ENCODE measurements at places on chromosomes 4 and X. TPM values are rescaled to one million over a fixed set of nuclear protein-coding genes. Genes with fewer than 3 reads are reported as not detected.

Gene HTN3
- not detected for total RNA-seq

Gene SH3BP2
- total RNA-seq, result 62.8 TPM

Gene SPANXN3
- not detected for total RNA-seq

GRCh38 chr4:15536552-15537499, 67.1 kb downstream of the CC2D2A start:
- no peaks in the 10 kb centered on the region for H3K27me3 ChIP-seq
- no peak overlapping the region for H3K27ac ChIP-seq
- no peak for DNase-seq

- DNase-seq, result peak; percentile 58
- H3K36me3 ChIP-seq, result peaks cover 2% of the 10 kb centered on the region
These were observed at the start of gene RAB33A for GRCh38 chrX:130171446-130172126. TSS of gene RAB33A (plus strand) at chrX:130171962. CDS start at chrX:130172063, 101 bp downstream.

GRCh38 chrX:50942471-50942870, 31.9 kb downstream of the BMP15 start:
- no peak for DNase-seq
- H3K4me1 ChIP-seq, result no peaks in the 10 kb centered on the region
- H3K4me3 ChIP-seq, result no peak overlapping the region
- H3K27ac ChIP-seq, result no peak overlapping the region
- H3K27me3 ChIP-seq, result peaks cover 3% of the 10 kb centered on the region

DNA sequence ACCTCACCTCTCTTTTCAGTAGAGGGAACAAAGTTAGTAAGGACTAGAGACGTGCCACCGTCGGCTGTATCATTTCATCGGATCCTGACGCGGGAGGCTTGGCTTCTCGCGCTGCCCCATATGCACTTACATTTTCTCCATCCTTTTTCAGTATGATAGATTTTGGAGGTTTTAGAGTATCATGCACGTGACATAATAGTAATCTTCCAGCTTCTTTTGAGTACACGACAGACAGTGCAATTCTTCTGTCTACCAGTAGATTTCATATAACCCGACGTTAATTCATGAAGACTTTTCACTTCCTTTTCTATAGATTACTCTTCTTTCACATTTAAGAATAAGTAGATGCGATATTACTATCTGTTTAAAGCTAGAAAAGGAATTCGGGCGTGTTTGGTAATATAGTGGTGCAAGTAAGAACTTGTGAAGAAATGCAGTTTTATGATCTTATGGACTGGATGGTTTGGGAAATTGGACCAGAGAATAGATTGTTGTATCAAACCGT, 1.0 kb downstream of the CDS1 start:
- H3K27ac ChIP-seq, result no peak overlapping the region
- H3K4me3 ChIP-seq, result peak overlapping the region; percentile 75
- DNase-seq, result no peak

DNA sequence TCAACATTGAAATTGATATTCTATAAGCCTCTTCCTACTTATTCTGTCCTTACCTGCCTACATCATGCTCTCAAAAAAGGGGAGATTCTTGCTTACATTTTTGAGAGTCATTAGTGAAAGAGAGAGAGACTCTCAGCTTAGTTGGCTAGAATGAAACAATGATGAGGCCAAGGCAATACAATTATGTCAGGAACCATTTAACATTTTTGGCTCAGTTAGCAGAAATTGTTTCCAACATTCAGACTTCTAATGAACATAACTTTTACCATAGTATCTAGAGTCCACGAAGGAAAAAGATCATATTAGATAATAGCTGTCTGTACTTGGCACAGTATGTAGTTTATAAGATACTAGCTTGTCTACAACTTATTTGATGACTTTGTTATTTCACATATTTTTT, 263.7 kb upstream of the ARX start:
- H3K4me3 ChIP-seq, result no peak overlapping the region
- H3K4me1 ChIP-seq, result no peaks in the 10 kb centered on the region
- no peak for DNase-seq
- no peak overlapping the region for H3K27ac ChIP-seq
- H3K36me3 ChIP-seq, result no peaks in the 10 kb centered on the region
- H3K27me3 ChIP-seq, result no peaks in the 10 kb centered on the region
